H54 (cell line): ENCODE measurements at places on chromosomes 6 and 20.

GRCh38 chr6:79468116-79468515, 69.1 kb downstream of the LCA5 start:
- DNase-seq = no peak

GRCh38 chr6:167662075-167662880, 164.4 kb upstream of the AFDN start:
- no peak for DNase-seq

DNA sequence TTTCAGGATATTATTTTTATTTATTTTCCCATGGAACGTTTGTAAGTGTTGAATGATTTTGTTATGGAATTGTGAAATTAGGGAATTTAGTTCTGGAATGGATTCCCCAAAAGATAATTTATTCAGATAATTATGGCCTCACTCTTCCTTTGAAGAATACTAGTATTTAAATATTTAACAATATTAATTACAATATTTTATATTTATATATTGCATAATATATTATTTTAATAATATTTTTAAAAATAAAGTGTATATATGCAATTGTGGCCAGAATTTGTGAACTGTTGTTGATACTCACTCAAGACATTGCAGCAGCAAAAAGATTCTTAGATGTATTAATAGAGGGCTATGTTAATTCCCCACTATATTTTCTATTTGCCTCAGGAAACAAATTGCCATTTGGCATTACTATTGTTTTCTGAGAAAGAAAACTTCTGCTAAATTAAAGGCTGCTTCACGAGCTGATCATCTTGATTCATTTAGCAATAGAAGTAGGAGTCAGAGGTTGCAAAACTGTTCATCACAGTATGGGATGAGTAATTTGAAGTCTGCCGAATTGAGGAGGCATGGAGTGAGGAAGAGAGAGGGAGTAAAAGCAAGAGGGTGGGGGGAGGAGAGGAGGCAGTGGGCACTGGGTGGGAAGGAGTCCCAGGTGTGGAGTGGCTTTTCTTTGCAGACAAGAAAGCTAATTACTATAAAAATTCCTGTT, 729.2 kb downstream of the DHX35 start:
- no peak for DNase-seq

- no peak for DNase-seq
These were observed 247.9 kb upstream of the SLC35B3 start for GRCh38 chr6:8683204-8683603.

GRCh38 chr6:99151634-99152346, 197.7 kb downstream of the FAXC start:
- DNase-seq = peak; percentile 6

GRCh38 chr6:77880501-77880900, 227.7 kb downstream of the MEI4 start:
- no peak for DNase-seq

DNA sequence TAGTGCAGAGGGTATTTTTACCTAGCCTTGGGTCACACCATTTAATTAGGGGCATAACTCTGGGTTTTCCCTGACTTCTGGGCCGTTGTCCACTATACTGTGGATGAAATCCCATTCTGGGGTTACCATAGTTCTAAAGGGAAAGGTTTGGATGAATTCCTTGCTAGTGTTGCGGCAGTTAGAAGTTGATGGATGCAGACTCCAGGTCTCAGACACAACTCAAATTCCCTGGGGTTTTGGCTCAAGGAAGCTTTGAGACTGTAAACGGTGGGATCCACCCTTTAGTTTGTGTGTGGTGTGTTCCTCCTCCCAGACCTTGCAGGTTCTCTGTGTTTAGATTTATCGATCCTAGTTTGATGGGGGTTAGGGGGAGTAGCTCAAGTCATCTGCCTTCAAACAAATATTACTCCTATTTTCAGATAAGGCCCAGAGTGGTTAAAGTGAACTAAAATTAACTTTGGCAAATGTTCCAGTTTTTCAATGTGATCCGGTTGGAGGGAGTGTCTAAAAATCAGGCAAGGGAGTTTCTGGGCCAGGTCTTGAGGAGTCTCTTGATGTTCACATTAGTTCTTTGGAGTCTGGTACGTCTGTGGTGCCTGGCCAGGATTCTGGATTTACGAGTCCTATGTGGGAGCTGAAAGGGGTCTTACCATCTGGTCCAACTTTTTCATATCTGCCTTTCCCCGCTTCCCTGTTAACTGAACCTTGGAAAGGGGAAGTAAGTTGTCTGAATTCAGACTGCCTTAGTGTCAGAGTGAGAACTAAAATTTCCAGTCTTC, 1.5 kb downstream of the RALY start:
- DNase-seq = no peak

- DNase-seq = no peak
These were observed 67.1 kb downstream of the GFOD1 start for GRCh38 chr6:13420269-13420668.

- no peak for DNase-seq
These were observed 31.6 kb upstream of the MRPS10 start for GRCh38 chr6:42249279-42249678.

GRCh38 chr6:112338166-112338709, 8.9 kb upstream of the RFPL4B start:
- no peak for DNase-seq

DNA sequence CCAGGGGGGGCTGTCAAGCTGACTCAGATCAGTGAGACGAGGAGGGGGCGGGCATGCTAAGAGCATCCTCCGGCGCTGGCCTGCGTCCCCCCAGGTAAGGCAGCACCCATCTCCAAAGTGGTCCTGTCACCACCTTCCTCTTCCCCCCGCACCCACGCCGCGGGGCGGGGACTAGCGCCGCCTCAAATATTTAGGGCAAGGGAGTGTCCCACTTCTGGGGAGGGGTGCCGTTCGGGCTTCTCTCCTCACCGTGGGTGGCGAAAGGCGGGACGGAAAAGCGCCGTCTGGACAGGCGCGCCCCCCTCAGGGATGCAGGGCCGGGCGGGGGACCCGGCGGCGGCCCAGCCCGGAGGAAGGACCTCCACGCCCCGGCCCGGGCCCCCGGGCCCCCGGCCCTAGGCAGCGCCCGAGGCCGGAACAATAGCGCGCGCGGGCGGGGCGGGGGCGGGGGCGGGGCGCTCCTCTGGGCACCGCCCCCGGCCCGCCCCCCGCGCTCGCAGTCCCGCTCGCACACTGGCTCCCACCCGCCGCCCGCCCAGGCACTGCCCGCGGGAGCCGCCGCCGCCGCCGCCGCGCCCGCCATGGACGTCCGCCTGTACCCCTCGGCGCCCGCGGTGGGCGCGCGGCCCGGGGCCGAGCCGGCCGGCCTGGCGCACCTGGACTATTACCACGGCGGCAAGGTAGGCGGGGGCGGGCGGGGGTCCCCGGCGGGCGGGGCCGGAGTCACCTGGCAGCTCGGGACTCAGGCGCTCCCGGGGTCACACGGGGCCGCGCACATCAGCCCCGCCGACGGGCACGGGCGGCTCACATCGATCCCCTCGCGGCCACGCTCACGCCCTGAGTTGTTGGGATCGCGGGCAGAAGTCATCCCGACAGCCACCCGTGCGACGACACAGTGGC, at the start of gene TOX2:
Gene TOX2, plus strand, starts transcription at position 542 of the 900 bp plus-strand sequence. Its CDS starts 40 bp downstream, at position 582.
- peak; percentile 76 for DNase-seq

GRCh38 chr20:11917663-11918062, at the start of gene BTBD3:
Gene BTBD3 (plus strand): TSS chr20:11917893. CDS start chr20:11918276, 383 bp downstream.
- DNase-seq = no peak

DNA sequence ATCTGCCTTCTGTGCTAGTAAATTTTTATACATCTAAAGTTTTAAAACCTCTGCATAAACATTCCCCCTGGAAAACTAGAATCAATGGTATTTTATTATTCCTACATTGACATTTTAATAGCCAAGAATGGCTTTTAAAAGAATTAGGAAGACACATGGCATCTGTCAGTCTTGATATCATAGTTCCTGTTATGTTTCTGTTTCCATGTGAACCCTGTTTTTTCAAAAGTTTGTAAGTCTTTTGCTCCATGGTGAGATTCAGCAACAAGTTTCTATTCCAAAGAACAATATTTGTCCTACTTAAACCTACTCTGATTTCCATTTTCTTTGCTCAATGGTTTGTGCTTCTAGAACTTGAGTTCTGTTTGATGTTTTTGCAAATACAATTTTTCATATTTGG, 95.2 kb downstream of the PLEKHG1 start:
- DNase-seq = no peak

DNA sequence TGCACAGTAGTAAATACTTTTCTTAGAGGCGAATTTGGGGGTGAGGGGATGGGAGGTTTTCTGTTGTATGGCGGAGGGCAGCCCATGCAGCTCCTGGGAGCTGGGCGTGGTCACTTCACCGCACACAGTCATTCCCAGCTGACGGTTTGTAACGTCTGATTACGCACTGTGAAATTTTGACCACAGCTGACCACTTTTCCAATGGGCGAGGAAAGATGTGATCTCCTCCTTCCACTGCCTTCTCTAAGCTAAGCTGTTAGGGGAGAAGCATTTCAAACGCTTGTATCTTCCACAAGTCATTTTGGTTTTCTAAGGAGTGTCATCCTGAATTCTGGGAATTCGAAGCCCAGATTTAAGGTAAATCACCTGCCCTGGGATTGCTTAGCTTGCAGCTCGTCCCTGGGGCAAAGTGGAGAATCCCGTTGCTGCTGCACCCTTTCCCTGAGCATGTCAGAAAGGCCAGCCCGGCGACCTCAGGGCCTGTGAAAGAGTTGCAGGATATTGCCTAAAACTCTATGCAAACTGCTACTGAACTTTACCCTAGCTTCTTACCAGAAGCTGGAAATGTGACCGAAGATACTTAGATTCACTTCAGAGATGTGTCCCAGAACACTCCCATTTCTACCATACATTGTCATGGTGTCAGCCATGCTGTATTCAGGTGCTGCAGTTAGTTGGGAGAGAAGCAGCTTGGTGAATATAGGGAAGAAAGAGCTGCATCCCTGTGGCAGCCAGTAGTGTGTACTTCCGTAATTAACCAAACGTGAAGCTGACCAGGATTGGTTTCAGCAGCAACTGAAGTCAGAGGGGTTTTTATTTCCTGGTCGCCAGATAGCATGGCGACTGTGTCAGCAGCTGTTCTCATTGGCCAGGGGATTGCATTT, 58.9 kb downstream of the RREB1 start:
- DNase-seq = no peak

GRCh38 chr20:48618052-48618451, 209.7 kb downstream of the PREX1 start:
- no peak for DNase-seq

DNA sequence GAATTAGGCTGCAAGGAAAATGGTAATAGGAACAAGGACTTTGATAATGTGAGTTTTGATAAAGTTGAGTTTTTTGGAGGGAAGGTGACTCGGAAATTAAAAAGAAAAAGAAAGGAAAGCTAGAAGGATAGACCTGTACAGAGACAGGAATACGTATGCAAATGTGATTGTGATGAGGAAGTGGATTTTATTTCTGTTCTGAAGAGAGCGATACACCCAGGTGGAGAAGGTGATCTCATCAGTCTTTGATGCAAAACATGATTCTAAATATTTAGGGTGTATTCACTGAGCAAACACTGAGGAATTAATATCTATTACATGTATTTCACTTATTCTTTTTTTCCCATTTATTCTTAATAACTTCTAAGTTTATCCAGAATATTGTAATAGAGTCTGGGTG, 9.2 kb upstream of the PLEKHG1 start:
- no peak for DNase-seq

DNA sequence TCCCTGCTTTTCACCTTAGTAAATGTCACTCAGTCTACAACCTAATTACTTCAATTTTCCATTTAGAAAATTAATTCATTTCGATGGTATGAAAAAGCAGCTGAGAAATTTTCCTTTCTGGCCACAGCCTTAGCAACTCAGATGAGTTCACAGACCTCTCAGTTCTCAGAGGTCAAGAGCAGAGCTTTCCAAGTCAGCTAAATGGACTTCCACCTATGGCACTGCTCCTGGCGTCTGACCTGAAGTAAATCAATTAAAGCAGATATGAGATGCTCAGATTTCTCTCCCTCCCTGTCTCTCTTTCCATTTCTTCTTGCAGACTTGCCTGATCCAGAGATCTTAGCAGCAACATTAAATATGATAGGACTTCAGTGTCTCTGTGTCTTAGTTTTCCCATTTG, 412.6 kb downstream of the QKI start:
- no peak for DNase-seq

DNA sequence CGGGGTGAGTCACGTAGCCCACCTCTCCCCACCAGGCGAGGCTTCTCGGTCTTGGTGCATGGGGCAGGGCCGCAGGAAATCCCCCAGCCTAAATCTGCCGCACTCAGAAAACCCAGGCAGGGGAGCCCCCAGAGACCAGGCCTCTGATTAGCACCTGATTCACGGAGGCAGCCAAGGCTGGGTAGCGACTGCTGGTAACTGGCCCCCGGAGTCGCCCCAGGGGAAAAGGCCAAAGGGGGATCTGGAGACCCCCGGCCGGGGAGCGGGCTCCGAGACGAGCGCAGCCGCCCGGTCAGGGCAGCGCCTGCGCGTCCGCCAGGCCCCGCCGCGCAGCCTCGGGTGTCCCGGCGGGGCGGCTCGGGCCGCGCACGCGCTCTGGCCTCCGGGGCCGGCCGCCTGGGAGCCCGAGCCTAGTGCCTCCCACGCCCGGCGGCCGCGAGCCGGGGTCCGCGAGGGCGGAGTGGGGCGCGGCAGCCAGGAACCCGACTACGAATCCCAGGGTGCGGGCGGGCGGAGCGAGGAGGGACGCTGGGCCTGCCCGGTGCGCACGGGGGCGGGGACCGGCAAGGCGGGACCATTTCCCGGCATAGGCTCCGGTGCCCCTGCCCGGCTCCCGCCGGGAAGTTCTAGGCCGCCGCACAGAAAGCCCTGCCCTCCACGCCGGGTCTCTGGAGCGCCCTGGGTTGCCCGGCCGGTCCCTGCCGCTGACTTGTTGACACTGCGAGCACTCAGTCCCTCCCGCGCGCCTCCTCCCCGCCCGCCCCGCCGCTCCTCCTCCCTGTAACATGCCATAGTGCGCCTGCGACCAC, at the start of gene DUSP22:
Gene DUSP22, plus strand, starts transcription at position 791 of the 809 bp plus-strand sequence. CDS start 53 bp downstream, outside the sequence.
- DNase-seq = peak; percentile 98

GRCh38 chr6:154308986-154309385, 47.6 kb downstream of the IPCEF1 start:
- DNase-seq = no peak

- DNase-seq = no peak
These were observed 239.6 kb downstream of the CDKAL1 start for GRCh38 chr6:20773822-20774221.

DNA sequence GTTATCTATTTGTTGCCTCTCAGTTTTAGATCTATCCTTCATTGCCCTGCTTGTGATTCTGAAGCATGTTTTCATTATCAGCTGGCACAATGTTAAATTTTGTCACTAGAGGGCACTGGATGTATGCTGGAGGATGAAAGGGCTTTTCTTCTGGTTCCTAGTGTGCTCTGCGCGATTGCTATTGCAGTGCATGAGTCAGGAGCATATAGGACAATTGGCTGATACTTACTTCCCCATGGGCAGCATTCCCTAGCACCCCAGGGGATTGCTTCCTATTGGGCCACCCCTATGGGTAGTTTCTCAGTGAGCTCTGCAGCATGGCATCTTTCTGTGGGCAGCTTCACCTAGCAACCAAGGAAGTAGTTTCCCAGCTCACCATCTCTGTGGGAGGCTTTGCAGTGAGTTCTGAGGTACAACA, 280.3 kb upstream of the SYNCRIP start:
- DNase-seq = peak; percentile 26

- DNase-seq = no peak
These were observed 143.5 kb upstream of the BMP2 start for GRCh38 chr20:6623989-6624388.
